HS-5 (cell line): ENCODE measurements at places on chromosomes 1 and 21.

DNA sequence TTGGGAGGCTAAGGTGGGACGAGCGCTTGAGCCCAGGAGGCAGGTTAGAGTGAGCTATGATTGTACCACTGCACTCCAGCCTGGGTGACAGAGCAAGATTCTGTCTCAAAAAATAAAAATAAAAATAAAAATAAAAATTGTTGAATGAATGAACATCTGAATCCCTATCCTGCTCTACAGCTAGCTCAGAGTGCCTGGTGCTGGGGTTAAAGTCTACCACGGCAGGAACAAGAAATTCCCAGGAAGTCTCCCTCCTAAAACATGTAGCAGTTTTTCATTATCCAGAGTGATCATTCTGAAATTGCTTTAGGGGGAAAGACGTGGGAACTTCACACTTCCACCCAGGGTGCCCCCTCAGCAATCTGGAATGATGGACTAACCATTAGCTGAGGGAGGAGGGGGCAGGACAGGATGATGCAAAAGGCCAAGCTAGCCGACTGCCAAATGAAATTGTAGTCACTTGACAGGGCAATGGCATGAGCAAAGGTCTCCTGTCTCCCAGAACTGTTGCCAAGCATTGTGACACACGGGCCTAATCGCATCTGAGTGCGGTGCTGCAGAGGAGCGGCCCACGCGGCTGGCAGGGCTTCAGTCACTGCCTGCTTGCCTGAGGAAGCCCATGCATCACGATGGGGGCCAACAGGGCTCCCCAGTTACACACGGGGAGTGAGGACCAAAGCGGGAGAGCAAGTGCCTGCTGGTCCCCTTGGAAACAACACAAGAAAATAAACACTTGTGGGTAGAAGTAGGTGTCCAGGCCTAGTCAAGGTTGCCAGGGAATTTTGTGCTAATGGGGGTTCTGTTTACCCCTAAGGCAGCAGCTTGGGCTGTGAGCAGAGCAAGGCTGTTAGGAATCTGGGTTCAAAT, 85.7 kb downstream of the NENF start:
- no peak for DNase-seq

- DNase-seq, result no peak
Observed at GRCh38 chr1:65412256-65412983, 8.0 kb upstream of the LEPR start.

- DNase-seq, result no peak
Observed at GRCh38 chr1:150965605-150966004, 9.0 kb downstream of the CERS2 start.

- no peak for DNase-seq
Observed at GRCh38 chr1:93123201-93123783, 44.2 kb downstream of the MTF2 start.

DNA sequence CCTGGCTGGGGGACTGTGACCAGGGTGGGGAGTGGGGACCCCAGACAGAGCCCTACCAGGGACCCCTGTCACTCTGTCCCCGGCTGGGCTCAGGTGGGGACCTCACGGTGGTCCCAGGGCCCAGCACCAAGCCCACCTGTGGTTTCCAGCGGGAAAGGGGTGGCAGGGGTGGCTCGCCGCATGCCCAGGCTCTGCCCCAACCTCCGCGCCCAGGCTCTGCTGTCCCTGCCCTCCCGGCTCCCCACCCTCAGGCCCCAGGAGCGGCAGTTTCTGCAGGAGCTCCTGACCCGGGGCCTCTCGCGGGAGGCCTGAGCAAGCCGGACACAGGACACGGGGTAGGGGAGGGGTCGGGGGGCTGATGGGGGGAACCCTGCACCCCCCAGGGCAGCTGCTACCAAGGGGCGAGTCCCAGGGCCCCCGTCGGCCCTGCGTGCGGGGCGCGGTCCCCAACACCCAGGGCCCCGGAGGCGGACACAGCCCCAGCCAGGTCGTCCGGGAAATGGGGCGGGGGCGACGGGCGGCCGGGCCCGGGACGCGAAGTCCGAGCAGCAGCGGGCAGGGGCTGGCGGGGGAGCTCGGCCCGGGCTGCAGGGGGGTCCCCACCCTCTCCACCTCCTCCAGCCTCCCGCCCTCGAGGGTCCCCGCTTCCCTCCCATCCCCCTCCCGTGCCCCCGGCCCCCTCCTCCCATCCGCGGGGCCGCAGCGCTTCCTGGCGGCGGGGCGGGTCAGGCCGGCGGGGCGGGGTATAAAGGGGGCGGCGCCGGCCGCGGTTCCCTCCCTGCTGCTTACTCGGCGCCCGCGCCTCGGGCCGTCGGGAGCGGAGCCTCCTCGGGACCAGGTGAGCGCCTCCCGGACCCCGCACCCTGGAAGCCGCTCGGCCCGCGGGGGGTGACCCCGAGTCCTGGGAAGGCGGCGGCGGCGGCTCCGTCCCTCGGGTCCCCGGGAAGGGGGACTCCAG, at the start of gene COL6A2:
Gene COL6A2, plus strand, starts transcription at position 777 of the 958 bp plus-strand sequence.
- DNase-seq, result no peak

DNA sequence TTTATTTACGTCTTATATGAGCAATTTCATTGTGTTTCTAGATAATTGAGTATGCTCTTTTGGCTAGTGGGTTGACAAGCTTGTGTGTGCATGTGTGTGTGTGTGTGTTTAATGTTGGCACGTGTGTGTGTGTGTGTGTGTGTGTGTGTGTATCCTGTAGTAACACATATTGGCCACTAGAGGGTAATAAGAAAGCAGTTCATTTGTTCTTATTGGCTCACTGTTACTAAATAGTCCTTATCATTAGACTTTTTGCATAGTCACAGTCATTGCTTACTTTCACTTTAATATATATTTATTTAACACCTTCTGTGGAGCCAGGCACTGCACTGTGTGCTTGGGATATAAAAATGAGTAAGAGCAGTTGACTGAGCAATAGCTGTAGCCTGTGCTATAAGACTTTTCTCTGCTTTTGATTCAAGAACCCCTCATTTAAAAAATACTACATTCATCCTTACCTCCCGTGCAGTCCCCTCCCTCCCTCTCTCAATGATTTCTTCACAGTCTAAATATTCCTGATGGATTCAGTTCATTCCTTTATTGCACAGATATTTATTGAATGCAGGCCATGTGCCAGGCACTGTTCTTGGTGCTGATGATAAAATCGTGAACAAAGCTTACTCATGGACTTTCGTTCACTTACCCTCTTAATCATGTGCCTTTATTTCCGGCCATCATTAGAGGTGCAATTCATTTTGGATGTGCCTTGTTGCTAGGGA, 96.7 kb downstream of the DYRK1A start:
- DNase-seq, result peak; percentile 18

GRCh38 chr1:91684481-91685196, 184.0 kb downstream of the CDC7 start:
- no peak for DNase-seq

GRCh38 chr1:114216431-114217173, 62.9 kb upstream of the SYT6 start:
- no peak for DNase-seq

DNA sequence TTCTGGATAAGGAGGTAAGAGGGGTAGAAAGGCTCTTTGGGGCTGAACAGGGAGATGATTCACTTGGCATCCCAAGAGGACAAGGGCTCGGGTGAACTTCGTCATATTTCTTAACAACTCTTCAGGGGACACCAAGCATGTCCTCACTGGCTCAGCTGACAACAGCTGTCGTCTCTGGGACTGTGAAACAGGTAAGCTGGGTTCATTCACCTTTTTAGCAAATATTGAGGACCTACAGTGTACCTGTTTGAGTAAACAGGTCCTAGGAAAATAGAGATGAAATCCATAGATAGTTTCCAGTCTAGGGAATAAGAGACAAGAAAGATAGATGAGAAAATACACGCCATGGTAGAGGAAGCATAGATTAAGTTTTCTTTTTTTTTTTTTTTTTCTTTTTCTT, 2.1 kb downstream of the EIF3I start:
- DNase-seq, result no peak

DNA sequence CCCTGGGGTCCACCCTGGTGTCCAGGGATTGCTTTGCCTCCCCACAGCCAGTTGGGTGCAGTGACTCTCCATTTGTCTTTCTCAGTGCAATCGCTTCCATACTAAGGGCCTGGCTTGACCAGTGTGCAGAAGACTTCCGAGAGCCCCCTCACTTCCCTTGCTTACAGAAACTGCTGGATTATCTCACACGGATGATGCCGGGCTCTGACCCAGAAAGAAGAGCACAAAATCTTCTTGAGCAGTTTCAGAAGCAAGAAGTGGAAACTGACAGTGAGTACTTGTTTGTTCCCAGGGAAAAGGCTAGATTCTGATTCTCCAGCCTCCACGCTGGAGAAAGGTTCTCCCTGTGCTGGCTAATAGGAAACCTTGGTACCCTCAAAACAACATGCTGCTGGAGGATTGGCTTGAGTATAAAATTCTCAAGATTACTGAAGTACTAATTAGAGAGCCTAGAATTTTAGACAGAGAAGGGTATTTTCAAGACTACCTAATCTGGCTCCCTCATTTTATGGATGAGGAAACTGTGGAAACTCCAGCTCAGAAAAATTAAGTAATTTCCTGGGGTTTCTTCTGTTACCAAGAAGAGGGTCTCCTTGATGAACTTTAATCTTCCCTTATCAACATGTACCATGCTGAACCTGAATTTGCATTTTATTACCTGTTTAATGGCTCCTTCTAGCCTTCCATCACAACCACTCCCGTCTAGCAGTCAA, 75.8 kb downstream of the RGL1 start:
- DNase-seq, result no peak

DNA sequence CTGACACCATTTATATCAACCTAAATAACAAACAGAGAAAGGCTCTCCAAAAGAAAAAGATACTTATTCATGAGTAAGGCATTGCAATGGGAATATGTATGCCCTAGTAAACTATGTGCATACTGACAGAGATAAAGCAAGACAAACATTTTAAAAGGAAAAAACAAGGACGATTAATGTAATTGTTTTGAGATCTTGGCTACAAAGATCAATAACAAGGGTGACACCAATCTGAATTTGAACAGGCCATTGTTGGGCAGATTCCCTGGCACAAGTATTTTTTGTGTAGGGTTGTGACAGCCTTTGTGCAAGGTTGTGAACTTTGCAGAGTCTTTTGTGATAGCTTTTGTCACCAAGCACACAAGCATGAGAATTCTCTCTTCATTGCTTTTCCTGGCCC, 85.3 kb downstream of the EDEM3 start:
- no peak for DNase-seq

GRCh38 chr1:61441723-61442262, 283.1 kb downstream of the TM2D1 start:
- DNase-seq, result no peak

DNA sequence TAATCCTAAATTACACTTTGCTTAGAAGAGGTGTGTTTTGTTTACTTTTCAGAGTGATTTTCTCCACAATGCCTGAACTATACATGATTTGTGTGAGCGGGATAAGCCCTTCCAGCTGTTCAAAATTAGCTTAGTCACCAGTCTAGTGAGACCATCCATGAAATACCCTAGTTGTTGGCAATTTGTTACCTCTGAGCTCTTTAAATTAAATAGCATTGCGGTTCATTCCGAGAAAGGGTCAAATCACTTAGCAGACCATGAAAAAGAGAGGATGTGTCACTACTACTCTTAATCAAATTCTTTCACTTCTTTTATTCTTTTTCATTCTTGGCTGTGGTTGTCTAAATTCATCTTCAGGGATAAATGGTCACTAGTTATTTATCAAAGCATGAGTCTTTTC, 11.9 kb upstream of the VAV3 start:
- no peak for DNase-seq

GRCh38 chr1:245475961-245476516, 321.3 kb downstream of the KIF26B start:
- DNase-seq, result no peak

DNA sequence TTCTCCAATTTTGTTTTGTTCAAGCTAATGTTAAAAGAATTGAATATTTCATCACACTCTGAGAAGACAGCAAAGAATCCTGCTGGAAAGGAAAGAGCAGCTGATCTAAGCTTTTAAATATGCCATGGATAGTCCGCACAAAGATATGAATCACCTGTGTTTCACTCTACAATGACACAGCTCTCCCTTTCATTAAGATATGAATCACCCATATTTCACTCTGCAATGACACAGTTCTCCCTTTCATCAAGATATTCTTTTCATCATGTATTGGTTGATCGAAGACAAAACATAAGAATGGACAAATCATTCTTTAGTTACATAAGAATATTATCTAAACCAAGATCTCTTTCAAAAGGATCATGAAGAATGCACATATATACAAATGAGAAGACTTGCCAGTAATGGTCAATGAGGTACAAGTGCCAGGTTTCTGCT, 367.3 kb downstream of the SMYD3 start:
- DNase-seq, result peak; percentile 91

- DNase-seq, result no peak
Observed at GRCh38 chr1:10941891-10942541, 70.4 kb upstream of the TARDBP start.

GRCh38 chr1:202836623-202837403, 26.1 kb downstream of the PCAT6 start:
- DNase-seq, result no peak

- no peak for DNase-seq
Observed at GRCh38 chr1:179121159-179121938, 39.5 kb downstream of the TOR3A start.

GRCh38 chr1:214664651-214665433, 61.8 kb downstream of the CENPF start:
- no peak for DNase-seq

- DNase-seq, result no peak
Observed at GRCh38 chr1:29824511-29825273, 588.4 kb downstream of the PTPRU start.
